B cell (primary cell): ENCODE measurements at places on chromosomes 1 and 21. TPM values are rescaled to one million over a fixed set of nuclear protein-coding genes. Genes with fewer than 3 reads are reported as not detected.

The THEM5 gene
- not detected in 2 replicates for total RNA-seq

The OXCT2 gene
- 1.0 and 1.5 TPM in 2 replicates for total RNA-seq

The LIN28A gene
- total RNA-seq = not detected in 2 replicates

The CFAP141 gene
- not detected in 2 replicates for total RNA-seq

The CASQ2 gene
- total RNA-seq = not detected in 2 replicates
